ENCODE measurements at places on chromosomes 3 and 15.

- no peak for DNase-seq
Measured at GRCh38 chr3:60202052-60202726, 1049.1 kb downstream of the FHIT start.

- no peak for DNase-seq
Measured at GRCh38 chr3:10945683-10946287, 46.8 kb upstream of the SLC6A1 start.

GRCh38 chr3:185479373-185479945 is 19.4 kb downstream of the TMEM41A start:
- no peak for DNase-seq

GRCh38 chr3:114119776-114120175 is 59.1 kb downstream of the DRD3 start:
- no peak for DNase-seq

DNA sequence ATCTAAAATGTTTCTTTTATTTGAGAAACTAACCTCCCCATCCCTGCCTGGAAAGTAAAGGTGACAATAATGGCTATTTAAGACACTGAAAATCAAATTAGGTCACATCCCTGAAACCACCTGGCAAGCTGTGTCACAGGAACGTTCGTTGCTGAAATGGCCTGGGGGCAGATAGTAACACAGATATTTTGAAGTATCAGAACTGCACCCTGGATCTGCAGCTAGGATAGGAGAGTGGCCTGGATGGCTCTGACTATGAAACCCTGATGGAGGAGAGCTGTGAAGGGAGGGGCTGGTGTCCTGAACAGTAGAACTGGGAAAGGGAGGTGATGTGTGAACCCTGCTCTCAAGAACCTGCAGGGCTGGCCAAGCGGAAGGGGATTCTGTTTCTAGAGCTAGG is 648.3 kb upstream of the CFAP20DC start:
- DNase-seq, result no peak

DNA sequence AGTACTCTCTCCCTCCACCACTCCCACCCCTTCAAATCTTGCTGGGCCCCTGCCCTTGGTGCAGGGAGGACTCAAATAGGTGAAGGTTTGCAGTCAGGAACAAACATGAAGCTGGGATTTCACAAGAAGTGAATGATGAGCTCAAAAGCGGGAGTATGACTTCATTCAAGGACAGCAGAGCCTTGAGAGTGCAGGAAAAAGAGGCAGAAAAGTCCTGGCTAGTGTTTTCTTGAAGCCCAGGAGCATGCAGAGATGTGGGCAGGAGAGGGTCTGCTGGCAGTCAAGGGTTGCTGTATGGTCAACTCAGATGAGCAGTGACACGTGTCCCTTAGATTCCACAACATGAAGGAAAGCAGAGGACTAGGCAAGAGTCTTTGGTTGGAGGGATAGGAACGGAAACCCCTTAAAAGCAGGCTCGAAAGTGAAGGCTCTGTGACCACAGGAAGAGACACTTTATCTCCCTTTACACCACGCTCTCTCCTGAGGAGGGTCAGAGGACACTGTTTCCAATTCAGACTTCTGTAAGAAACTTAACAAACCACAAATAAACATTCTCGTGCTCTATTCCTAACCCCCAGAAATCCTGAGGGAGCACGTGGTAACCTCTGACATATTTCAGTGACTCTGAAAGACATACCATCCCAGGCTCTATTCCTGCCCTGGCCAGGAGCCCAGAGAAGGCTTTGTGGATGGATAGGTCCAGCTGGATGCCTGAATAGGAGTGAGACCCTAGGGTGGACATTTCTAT is 168.0 kb upstream of the NDN start:
- DNase-seq, result no peak

DNA sequence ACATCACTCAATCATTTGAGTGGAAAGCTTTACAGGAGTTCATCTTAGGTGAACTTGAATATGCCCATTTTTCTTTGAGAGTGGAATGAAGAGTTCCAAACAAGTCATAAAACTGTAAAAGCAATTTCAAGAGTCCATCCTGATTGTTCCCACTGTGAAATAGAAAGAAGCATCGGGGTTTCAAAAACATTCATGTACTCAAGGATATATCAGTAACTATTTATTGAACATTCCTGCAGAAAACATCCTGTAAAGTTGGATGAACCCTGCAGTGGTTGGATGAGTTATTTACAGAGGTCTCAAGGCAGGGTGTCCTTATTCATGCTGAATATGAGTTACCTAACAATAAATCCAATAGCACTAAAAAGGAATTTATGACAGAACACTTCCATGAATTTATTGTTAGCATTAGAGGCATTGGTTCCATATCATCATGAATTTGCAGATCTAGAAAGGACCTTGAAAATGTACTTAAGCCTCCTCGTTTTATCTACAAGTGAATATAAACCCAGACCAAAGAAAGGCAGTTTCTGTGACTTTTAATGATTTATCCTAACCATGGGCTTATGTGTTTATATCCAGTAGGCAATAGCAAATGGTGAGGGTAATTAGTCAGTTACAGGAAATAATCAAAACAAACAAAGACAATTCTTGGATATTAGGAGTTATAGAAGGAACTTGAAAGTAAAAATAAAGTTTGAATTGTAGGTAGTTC is 361.9 kb upstream of the KCNMB2 start:
- DNase-seq, result no peak

- DNase-seq, result no peak
Measured at GRCh38 chr15:97521381-97522285, 438.9 kb upstream of the ARRDC4 start.

- DNase-seq, result no peak
Measured at GRCh38 chr15:42070976-42071350, 23.4 kb downstream of the PLA2G4D start.

DNA sequence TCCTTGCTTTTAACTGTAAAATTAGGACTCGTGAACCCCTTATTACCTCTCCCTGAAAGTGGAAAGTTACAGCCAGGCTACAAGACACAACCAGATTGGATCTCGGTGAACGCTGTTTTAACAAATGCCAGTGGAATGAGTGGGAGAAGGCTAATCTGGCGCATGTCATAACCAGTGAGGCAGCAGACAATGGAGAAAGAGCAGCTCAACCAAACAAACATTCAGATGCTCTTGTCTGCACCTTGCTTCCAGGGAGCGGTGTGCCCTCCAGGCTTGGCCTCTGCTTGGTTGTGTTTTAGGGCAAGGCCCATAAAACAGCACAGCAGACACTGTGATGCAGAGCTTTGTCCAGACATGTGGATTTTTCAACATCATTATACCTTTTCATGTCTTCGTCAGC is 45.9 kb upstream of the ATP1B3 start:
- no peak for DNase-seq

- no peak for DNase-seq
Measured at GRCh38 chr3:99472385-99472784, 166.0 kb upstream of the COL8A1 start.

DNA sequence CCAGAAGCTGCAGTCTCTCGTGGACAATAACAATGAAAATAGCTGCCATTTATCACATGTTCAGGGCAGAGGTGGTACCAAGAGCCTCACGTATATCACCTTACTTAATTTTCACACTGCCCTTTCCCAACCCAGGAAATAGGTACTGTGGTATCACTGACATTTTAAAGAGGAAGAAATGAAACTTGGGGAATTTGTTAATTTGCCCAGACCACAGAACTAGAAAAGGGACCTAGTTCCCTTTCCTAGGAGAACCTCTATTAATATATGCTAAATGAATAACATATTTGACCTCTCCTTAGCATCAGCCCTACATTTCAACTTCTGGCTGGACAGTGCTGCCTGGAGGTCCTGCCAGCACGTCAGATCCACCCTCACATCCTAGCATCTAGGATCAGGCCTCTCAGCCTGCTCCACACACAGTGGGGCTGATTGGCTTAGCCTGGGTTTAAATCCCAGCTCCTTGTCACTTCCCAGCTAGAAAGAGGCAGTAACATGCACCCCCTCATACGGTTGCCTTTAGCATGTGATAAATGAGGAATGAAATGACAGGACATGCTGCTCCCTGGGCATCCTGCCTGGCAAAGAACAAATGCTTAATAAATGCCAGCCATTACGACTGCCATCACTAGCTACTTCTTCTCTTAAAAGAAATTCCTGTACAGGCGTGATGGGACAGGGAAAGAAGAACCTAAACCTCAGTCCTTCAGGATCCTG is 95.1 kb upstream of the TNFAIP8L3 start:
- no peak for DNase-seq

- DNase-seq, result no peak
Measured at GRCh38 chr3:21509731-21510470, 241.1 kb downstream of the ZNF385D start.

- DNase-seq, result no peak
Measured at GRCh38 chr3:116444115-116444747, 1.1 kb downstream of the LSAMP start.

DNA sequence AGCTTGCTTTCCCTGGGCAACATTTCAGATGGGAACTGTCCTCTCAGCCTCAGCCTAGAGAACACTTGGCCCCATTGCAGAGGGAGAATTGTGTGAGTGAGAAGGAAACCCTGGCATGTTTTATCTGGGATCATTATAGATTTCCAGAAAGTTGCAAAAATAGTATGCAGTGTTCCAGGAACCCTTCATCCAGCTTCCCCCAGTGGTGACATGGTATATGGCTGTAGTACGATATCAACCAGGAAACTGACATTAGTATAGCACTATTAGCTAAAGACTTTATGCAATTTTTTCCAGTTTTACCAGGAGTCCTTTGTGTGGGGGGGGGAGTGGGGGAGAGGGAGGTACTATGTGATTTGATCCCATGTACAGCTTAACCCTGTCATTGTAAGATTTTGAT is 166.2 kb upstream of the KBTBD8 start:
- no peak for DNase-seq

DNA sequence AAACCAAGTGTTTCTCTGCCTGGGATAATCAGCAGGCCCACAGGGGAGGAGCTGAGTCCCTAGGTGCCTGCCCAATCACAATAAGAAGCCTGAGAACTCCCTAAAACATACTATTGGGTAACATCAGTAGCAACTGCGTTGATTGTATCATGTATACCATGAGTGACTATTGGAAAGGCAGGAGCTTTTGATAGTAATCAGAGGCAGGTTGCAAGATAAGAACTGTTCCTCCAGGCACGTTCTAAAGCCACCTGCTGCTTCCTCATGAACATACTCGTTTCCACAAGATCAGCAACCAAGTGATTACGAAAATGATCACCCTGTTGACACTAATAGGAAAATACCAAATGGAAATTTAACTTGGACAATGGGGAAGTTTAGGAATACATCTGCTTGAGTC is 6.7 kb downstream of the MYLK start:
- DNase-seq, result no peak

- DNase-seq, result no peak
Measured at GRCh38 chr3:113409676-113410075, 31.6 kb downstream of the CFAP44 start.

DNA sequence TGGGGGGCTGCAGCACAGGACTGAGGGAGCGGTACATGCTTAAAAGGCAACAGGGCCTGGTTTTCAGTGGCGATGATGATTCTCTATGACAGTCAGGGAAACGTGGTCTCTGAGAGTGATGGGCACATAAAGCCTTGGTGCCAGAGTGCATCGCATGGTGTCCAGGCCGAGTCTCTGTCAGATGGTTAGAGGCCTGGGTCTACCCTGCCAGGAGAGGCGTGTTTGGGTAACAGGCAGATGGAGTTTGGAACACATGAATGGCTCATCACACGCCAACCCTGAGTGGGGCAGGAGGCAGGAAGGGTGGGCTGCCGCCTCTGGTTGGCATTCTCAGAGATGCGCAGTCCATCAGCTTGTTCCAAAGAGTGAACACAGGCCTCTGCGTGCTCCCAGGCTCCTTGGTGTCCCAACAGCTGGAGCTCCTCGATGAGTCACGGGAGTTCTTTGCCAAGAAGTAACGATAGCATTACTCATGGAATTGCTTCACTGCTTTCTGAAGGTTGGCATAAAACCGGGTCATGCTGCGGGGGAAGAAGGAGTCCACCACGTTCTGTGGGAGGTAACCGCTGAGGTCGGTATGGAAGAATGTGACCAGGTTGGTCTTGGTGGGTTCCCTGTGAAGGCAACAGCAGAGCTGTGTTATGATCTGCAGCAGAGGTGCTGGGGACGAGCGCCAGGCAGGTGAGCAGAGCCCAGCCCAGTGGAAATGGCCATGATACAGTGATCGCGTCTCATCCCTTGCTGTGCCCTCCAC is 11.0 kb downstream of the STARD5 start:
- no peak for DNase-seq

GRCh38 chr3:29280404-29281093 is at the start of gene RBMS3:
RBMS3 (plus strand) TSS chr3:29281071.
- peak; percentile 80 for DNase-seq

DNA sequence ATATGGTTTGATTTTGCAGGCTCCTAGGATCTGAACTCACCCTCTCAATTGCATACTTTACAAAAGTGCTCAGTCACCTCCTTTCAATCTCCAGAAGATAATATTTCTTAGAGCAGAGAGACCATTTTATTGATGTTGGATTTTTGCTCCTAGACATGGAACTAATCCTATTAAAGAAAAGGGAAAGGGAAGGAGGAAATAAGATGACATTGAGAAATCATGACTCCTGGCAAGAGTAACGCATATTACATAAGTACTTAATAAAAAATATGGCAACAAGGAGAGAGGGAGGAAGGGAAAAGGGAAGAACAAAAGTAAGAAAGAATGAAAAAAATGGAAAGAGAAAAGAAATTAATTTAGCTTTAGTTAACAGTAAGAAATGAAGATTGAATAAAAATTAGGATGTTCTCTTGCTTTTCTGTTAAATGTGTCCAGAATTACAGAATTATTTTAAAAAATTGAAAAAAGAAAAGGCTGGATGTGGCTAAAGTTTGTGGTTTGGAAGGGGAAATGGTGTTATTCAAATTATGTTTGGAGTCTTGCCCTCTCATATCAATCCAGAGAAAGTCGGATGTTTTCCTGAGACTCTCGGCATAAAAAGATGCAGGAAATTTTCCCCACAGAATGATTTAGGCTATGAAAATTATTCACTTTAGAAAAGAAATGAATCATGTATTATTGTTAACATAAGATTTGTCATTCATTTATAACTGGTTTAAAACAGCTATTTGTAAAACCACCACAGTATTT is 474.0 kb downstream of the FGF12 start:
- no peak for DNase-seq

DNA sequence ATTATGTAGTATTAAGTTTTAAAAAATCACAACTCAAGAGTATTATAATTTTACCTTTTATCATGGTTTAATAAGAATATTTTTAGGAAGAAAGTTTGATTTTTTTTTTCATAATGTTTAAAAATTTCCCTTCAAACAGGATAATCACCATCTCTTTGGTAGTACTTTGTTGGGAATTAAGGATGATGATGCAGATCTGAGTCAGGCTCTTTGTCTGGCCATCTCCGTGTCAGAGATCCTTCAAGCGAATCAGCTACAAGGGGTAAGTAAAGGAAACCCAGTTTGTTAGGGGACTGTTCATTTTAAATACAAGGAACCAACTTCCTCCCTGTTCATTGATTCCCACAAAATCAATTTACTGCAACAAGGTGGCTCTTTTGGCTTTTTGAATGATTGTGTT is 36.8 kb upstream of the NIT2 start:
- DNase-seq, result no peak
